Stimulated activated CD4-positive, alpha-beta T cell treated with anti-CD3 and anti-CD28 coated beads, Interleukin-1b, Interleukin-23, amount 100 ng/mL, for 1 hour (primary cell): ENCODE measurements at places on chromosomes 2 and 18.

GRCh38 chr2:126699716-126700581, 44.0 kb downstream of the GYPC start:
- DNase-seq, result no peak

- DNase-seq, result no peak
These were observed 70.8 kb downstream of the MYO3B start for GRCh38 chr2:170248574-170249393.

DNA sequence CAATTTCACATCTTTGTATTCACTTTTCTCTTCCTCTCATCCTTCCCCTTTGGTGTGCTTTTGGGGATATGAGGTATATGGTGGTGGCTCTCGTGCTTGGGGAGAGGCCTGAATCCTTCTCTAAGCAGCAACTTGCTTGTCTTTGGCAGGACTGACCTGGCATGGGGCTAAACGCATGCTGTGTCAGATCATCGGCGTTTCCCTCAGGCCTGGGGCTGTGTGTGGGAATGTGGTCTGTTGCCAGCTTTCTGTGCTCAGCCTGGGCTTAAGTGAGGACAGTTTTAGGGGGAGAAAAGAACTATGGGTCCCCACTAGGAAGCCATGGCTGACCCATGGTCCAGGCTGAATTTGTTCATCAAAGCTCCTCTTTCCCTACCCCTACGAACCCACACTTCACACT, 60.7 kb downstream of the TET3 start:
- DNase-seq, result no peak

- no peak for DNase-seq
These were observed 187.8 kb upstream of the COL3A1 start for GRCh38 chr2:188786368-188786841.

GRCh38 chr2:7803515-7803914, 878.3 kb upstream of the ID2 start:
- DNase-seq, result no peak

GRCh38 chr2:217742276-217742675, 260.5 kb downstream of the TNS1 start:
- no peak for DNase-seq

DNA sequence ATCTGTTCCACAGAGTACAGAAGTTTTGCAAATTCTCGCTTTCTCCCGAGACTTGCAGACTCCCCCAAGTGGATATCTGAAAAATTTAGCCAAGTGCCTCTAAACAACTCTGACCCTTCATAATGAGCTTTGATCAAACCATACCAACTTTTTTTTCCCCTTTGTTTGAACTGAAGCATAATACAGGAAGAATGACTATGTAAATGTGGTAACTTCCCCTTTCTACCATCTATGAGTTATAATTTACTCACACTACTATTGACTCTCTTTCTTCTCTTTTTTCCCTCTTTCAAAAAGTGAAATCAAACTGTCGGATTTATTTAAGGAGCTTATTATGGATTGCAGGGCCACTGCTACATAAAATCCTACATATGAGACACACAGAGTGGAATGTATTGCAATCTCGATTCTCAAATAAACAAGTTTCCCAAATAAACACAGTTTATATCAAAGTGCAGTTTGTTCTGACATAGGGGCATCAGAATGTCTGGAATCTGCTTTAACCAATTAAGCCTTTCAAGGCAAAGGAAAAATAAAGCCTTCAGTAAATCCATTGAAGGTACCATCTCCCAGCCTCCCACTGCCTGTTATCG, 1.4 kb upstream of the ZNF804A start:
- no peak for DNase-seq

- DNase-seq, result no peak
These were observed 27.5 kb upstream of the PGAP1 start for GRCh38 chr2:196954001-196954400.
